M059J (cell line): ENCODE measurements at places on chromosomes 2 and 18. TPM values are rescaled to one million over a fixed set of nuclear protein-coding genes. Genes with fewer than 3 reads are reported as not detected.

Gene MALL
- 27.5 and 42.0 TPM in 2 replicates for total RNA-seq

Gene ACOXL
- not detected in 2 replicates for total RNA-seq

Gene LBX2
- total RNA-seq, result 0.10 and 1.6 TPM in 2 replicates

Gene HNMT
- 9.7 and 9.8 TPM in 2 replicates for total RNA-seq

Gene ZBTB14
- 11.4 and 11.7 TPM in 2 replicates for total RNA-seq

Gene PAPOLG
- total RNA-seq, result 14.5 and 15.2 TPM in 2 replicates

Gene MYCN
- not detected in 2 replicates for total RNA-seq

Gene CNDP1
- total RNA-seq, result not detected in 2 replicates

Gene CTNNA2
- 0.02 TPM in 1 of 2 replicates, not detected in the other for total RNA-seq

Gene CCDC138
- total RNA-seq, result 5.6 and 9.7 TPM in 2 replicates

Gene SLC5A7
- total RNA-seq, result not detected in 2 replicates

Gene SCN9A
- 0.42 and 0.86 TPM in 2 replicates for total RNA-seq

Gene FOSL2
- 42.9 and 75.2 TPM in 2 replicates for total RNA-seq

Gene GNAL
- 0.02 and 0.15 TPM in 2 replicates for total RNA-seq

Gene IL36A
- not detected in 2 replicates for total RNA-seq

Gene TTC32
- 2.4 and 7.4 TPM in 2 replicates for total RNA-seq

Gene CDH2
- total RNA-seq, result 70.9 and 104 TPM in 2 replicates
